ENCODE measurements at places on chromosomes 4 and X.

DNA sequence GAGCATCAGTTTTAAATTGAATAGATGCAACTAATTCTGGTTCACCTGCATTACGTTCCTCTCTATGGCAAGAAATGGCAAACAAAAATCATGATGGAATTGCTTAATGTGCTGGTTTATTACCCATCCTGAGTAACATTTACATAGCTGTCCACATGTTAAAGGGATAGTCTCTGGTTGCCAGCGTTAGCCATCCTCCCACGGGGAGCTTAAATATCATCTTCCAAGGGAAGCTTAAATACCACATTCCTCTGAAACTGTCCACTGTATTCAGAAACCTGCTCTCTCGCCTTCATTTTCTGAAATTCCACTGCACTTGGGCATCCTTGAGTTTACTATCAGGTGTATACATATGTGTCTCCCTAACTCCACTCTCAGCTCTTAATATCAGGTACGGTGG, 586.6 kb downstream of the TLL1 start:
- DNase-seq: no peak

DNA sequence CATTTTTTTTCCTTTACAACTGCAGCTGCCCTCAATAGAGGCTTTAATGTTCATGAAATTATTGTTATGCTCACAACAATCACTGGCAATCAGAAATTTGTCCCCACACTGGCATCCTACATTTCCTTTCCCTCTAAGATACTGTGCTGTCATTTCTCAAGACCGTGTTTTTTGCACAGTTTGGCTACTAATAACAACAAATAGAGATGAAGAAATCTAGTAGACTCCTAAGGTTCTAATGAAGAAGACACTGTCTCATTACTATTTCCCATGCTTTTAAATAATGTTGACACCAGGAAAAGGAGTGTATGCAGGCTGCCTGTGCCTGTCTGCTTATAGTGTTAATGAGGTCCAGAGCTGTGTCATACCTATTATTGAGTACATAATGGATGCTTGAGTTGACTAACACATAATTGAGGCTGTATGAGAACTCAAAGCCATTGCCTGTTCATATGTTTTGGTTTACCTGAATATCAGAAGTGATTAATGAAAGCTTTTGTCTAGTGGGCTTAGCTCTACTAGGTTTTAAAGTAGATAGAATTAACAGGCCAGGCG, 1.5 kb upstream of the EIF4E start:
- DNase-seq: no peak

DNA sequence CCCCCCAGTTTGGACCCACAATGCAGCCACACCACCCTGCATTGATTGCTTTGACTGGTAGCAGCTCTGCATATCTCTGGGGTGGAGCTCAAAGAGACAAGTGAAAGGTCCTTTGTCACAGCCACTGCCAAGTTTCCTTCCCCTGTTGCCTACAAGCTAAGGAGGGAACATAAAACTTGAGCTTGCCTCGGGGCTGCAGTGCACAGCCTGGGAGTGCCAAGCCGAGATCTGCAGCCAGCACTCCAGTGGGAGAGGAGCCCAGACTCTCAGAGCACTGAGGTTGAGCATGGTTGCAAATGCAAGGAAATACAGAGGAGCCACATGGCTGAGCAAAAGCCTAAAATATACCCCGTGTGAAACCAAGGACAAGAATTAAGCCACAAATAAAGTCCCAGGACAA, 142.2 kb downstream of the DKK2 start:
- no peak for DNase-seq

DNA sequence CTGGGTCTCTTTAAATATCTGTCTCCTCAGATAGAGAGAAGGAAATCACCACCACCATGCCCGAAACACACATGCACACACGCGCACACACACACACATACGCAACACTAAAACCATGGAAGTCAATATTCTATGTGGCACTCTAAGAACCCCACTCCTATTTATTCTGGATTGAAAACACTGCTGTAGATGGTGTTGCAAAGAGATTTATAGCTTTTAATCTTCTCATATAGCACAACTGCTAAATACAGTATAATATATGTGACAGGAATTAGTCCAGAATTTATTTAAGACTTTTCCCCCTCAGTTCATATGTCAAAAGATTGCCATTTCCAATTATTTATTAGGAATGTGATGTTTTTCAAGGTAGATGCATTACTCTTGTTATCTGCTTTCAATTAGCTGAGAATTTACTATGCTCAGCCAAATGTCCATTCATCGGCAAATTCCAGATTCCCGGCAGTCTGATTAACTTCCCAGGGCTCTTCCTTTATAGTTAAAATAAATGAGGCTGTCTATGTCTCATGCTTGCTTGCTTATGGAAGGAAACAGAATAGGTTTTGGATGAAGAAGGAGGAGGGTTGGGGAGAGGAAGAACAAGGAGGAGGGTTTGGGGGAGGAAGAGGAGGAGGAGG, 115.4 kb upstream of the NDP start:
- no peak for DNase-seq

DNA sequence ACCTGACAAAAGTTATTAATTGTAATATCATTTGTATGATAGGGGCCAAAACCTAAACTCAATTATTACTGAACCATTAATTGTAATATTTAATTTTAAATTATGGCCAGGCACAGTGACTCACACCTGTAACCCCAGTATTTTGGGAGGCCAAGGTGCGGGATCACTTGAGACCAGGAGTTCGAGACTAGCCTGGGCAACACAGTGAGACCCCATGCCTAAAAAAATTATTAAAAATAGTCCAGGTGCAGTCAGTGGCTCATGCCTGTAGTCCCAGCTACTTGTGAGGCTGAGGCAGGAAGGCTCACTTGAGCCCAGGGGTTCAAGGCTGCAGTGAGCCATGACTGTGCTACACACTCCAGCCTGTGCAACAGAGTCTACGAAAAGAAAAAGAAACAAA, 18.0 kb downstream of the PPAT start:
- DNase-seq: no peak

GRCh38 chr4:140626661-140627376, 58.1 kb upstream of the UCP1 start:
- no peak for DNase-seq

- DNase-seq: no peak
Measured at GRCh38 chrX:8345473-8345872, 119.2 kb upstream of the VCX3B start.

Measured in NCI-H524 (cell line).